Activated CD8-positive, alpha-beta T cell treated with anti-CD3 and anti-CD28 coated beads, Interleukin-2, amount 10 ng/mL, durations not matched to agents 7 days and 5 days (primary cell): ENCODE measurements at places on chromosomes 1 and 21.
A peak's percentile ranks its signal among the peaks of the same experiment; 100 is the strongest.

GRCh38 chr1:22184892-22185612 is 42.2 kb upstream of the WNT4 start:
- peak; percentile 25 for DNase-seq

- DNase-seq = no peak
Measured at GRCh38 chr1:4786055-4786454, 131.6 kb downstream of the AJAP1 start.

DNA sequence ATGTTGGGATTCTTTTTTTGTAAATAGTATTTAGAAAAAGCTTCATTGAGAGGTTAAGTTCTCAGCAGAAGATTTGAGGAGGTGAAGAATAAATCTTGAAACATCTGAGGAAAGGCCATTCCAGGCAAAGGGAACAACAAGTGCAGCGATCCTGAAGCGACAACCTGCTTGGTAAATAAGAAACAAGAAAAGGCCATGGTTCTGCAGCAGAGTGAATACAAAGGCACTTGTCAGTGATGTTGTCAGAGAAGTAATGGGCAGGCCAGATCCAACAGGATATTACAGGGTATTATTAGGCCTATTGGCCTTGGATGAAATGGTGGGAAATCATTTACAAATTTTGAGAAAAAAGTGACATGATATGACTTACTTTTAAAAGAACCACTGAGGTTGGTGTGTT is 960.0 kb downstream of the PLA2G4A start:
- DNase-seq = no peak

GRCh38 chr1:101205457-101205856 is 31.4 kb upstream of the S1PR1 start:
- DNase-seq = no peak

DNA sequence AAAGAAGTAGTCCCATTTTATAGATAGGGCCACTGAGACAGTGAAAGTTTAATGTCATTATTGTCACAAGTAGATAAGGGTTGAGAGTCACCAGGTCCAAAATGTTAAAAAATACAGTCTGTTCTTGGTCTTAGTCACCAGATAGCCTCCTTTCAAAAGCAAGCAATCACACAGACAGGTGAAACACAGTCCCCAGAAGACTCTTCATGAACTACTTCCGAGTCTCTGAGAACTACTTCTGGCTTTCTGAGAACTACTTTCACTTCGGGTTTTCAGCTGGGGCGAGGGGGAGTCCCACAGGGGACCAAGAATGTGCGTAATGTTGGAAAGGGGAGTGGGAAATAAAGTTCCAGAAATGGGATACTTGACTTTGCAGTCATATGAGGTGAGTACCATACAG is 143.2 kb downstream of the HHIPL2 start:
- DNase-seq = no peak

GRCh38 chr21:34113842-34114241 is 40.5 kb downstream of the MRPS6 start:
- DNase-seq = no peak

- no peak for DNase-seq
Measured at GRCh38 chr21:45595574-45596295, 47.8 kb upstream of the PCBP3 start.

DNA sequence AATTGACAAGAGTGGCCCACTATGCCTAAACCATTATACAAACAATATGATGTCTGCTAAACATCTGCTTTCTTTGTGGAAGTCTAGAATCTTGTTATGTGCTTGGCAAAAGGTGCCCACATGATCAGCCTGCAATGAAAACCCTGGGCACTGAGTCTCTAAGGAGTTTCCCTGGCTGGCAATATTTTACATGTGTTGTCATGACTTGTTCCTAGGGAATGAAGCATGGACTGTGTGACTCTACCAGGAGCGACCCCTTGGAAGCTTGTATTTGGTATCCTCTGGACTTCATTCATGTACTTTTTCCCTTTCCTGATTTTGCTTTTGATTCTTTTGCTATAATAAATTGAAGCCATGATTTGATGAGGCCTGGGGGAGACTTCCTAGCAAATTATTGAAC is 324.9 kb downstream of the HHIPL2 start:
- no peak for DNase-seq

GRCh38 chr1:118948351-118948750 is 39.8 kb downstream of the TBX15 start:
- no peak for DNase-seq

DNA sequence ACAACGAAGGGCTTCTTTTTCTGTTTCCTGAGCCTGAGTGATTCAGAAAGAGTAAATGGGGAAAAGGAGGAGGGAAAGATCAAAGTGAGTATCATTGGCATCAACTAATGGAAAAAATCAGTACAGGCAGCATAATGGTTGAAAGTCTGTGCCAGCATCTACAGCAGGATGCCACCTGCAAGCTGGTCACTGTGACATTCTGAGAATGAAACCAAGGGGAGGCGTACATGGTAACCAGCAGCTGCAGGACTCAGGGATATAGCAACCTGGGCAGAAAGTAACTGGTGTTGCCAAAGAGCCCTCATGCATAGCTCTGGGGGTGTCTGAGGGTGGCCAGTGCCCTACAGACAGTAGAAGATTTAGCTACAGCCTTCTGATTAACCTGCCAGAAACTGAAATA is 305.9 kb downstream of the BRINP2 start:
- no peak for DNase-seq

DNA sequence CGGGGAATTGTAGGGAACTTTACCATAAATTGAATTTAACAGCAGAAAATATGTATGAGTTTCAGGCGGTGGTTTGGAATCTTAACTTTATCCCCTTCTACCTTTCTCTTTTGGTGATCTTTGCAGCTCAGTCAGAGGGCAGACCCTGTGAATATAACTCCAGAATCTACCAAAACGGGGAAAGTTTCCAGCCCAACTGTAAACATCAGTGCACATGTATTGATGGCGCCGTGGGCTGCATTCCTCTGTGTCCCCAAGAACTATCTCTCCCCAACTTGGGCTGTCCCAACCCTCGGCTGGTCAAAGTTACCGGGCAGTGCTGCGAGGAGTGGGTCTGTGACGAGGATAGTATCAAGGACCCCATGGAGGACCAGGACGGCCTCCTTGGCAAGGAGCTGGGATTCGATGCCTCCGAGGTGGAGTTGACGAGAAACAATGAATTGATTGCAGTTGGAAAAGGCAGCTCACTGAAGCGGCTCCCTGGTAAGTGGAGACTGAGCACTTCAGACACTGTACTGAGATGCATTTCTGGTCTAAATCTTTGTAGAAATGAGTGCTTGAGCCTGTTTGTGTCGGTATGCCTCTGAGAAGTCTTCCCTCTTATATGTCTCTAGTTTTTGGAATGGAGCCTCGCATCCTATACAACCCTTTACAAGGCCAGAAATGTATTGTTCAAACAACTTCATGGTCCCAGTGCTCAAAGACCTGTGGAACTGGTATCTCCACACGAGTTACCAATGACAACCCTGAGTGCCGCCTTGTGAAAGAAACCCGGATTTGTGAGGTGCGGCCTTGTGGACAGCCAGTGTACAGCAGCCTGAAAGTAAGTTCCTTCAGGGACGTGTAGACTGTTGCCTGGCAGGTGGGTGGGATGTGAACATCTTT is 1.5 kb downstream of the CCN1 start:
- DNase-seq = no peak

GRCh38 chr1:158924677-158925076 is 6.7 kb upstream of the PYHIN1 start:
- DNase-seq = no peak

DNA sequence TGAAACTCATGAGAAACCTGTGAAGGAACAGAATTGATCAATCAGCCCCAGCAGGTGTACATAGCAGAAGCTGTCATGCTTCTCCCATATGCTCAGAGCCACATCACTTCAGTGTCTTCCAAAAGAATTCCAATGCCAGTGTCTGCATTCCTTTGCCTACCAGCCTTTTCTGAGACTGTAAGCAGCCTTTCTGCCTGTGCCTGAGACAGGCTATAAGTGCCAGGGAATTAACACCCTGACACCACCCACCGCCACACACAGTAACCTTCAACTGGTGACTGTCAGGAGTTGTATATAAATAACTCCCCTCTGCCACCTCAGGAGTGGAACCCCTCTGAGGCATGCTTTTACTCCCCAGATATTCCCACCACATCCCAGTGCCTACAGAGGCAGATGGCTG is 38.1 kb upstream of the SLAMF9 start:
- DNase-seq = peak; percentile 17

GRCh38 chr1:208055535-208055934 is 144.6 kb upstream of the CD34 start:
- no peak for DNase-seq

DNA sequence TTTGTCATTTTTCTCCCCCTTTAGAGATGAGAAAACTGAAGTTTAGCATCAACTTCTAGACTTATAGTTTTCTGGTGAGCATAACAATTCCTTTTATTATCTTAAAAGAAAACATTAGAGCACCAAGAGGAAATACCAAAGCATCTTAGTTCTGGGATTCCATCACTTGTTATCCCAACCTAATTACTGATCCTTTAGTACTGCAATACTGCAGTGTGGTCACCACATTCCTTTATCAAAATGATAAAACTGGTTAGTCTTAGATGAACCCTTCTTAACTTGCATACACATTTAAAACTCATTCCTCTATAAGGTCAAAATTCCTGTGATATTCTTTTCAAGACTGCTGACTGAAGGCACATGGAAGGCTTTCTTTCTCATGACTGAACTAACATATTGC is 23.1 kb downstream of the SOD1 start:
- no peak for DNase-seq

- DNase-seq = no peak
Measured at GRCh38 chr1:182122913-182123260, 61.4 kb upstream of the ZNF648 start.

- DNase-seq = no peak
Measured at GRCh38 chr1:197921235-197922069, 4.3 kb downstream of the LHX9 start.

GRCh38 chr1:215128504-215128903 is 46.0 kb downstream of the KCNK2 start:
- DNase-seq = no peak

GRCh38 chr1:114104949-114105348 is 48.7 kb downstream of the SYT6 start:
- no peak for DNase-seq

DNA sequence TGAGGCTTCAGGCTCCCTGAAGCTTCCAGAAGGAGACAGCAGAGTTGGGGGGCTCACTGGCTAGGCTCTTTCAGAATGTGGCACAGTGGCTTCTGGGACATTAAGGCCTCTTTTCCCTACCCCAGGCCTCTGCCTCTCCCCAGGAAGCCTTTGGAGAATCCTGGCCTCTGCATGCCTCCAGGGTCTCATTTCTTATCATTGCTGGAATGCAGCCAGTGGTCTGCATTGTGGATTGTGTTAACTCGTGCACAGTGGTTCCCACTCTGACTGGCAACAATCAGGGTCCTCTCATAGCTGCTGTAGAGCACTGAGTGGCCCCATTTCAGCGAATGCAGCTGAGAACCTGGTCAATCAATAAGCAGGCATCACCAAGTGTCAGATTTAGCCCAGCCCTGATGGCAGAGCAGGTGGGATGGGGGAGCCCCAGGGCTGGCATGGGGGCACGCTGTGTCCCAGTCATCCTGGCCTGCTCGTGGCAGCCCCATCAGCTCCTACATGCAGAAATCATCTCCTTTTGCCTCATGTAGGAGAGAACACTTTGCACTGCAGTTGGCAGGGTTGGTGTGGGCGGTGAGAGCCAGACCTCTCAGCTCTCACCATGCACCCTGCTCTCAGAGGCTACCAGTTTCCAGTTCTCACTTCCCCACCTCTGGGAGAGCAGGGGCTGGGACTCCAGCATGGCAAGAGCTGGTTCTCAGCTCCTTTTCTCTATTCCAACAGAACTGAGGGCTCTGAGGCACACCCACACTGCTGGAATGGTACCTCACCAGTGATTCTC is 13.4 kb downstream of the ADORA1 start:
- DNase-seq = no peak

DNA sequence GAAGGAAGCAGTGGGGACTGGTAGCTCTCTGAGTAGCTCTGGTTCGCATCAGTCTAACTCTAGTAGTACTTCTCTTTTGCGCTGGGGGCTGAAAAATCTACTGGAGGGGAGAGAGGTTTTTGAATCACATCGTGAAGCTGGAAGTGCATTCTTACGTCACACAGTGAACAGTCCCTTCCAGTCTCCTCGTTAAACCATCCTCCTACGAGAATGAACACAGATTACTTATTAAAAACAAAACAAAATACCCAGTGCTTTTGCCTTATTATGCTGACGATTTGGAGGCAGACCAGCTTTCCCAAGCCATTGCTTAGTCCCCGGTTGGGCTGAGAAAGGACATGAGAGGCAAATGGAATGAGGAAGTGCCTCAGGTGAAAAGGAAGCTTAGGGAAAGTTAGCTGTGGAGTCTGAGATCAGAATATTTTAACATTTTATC is 16.1 kb downstream of the HUNK start:
- no peak for DNase-seq

DNA sequence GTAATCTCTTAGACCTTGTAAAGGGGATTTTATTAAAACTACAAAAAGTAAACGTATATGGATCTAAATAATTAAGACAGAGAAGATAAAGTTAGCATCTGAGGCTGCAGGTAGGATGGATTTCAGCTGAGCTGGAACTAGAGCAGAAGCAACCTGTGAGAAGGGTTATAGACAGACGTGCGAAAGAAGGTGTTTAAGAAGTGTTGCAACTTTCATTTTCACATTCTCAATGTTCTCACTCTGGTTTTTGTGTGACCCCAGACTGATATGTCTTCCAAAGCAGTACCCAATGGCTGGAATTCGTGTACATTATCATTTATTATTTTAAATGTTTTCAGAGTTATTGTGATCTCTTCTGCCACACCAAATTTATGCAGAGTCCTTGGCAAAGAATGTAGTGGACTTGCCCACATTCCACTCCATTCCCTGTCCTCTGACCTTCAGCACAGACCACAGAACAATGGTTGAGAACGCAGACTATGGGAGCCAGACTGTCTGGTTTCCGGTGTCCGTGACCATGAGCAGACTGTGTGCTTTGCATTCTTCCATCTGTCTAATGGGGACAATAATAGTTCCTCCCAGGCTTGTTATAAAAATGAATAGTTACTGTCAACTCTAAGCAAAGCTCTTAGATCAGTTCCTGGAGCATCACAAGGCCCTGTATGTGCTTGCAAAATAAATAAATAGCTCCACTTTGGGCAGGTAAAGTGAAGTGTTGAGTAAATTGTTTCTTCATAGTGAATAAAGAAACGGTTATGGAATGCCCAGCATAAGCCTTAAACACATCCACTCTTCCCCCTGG is 140.6 kb upstream of the SAMSN1 start:
- no peak for DNase-seq

DNA sequence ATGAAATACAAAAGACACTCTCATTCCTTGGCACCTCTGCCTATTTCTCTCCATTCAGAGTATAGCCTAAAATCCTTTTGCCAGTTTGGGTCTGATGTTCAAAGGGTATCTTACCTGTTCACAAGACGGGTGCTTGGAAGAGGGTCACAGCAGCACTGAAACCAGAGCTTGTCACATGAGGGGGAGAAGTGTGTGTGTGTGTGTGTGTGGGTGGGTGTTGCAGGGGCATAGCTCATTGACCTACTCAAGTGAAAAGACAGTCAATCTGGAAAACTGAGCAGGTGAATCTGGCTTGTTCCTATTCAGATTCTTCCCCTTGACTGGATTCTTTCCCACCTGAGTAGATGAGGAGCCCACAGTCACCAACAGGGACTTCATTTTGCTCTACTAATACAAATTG is 63.9 kb downstream of the KCTD3 start:
- no peak for DNase-seq
